Effector CD4-positive, alpha-beta T cell (primary cell): ENCODE measurements at places on chromosomes 6 and 20.

GRCh38 chr6:170247178-170247701 is 43.6 kb downstream of the DLL1 start:
- DNase-seq: no peak

DNA sequence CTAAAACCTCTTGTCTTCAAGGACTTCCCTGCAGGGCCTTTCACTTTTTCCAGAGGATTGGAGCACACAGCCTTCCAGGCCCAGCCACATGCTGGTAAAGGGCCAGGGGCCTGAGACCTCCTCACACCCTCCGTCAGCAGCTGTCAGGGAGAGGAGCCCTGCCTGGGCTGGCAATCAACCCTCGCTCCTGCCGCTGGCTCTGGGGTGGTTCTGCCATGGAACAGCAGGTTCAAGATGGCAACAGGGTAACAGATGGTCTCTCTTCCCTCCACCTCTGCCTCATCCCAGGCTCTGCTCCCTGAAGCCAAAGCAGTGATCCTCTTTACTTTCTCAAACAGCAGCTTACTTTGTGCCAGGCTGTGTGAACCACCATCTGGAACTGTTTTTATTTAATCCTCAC is 23.8 kb downstream of the PCNA start:
- no peak for DNase-seq

DNA sequence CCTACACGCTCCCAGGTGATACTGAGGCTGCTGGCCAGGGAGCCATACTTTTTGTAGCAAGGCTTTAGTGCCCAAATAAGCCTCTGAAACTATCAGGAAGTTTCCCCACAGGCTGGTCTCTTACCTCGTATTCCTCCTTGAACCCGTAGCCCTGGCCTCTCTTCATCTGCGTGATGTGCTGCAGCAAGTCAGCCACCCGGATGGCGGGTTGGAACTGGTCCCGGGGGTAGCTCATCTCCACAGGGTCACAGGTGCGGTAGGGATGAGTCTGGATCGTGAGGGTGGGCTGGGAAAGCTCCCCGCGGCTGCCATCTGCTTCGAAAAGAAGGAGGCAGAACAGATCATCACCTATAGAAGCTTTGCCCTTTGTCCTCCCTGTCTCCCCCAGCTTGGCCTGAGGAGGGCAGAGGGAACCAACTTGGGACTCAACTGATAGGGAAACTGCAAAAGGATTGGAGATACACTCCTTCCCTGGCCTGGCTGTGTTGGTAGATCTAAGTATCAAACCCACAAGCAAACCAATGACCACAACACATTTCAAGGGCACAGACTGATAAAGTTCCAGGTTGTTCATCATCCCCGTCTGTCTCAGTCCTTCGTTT is 543.2 kb upstream of the CHD6 start:
- DNase-seq: no peak

DNA sequence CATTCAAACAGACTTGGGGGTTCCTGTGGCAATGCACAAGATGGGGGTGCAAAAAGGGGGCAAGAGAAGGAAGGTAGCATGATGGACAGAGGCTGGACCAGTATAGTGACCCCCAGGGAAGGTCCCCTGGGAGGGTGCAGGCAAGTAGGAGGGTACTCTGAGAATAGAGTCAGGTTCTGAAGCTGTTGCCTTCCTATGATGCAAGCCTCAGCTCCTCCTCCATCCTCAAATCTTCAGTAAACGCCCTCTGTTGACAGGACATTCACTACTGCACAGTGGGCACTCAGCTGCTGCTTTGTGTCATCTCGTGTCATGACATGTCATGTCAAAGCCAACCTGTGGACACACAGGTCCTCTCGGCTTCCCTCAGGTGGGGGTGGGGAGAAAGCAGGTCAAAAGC is 5.8 kb upstream of the SDCBP2 start:
- DNase-seq: no peak

- DNase-seq: no peak
These were observed 13.5 kb upstream of the GFOD1 start for GRCh38 chr6:13500915-13501314.

GRCh38 chr6:82691997-82692396 is 328.4 kb downstream of the TPBG start:
- no peak for DNase-seq

GRCh38 chr6:4363656-4364055 is 228.3 kb upstream of the ECI2 start:
- DNase-seq: no peak

DNA sequence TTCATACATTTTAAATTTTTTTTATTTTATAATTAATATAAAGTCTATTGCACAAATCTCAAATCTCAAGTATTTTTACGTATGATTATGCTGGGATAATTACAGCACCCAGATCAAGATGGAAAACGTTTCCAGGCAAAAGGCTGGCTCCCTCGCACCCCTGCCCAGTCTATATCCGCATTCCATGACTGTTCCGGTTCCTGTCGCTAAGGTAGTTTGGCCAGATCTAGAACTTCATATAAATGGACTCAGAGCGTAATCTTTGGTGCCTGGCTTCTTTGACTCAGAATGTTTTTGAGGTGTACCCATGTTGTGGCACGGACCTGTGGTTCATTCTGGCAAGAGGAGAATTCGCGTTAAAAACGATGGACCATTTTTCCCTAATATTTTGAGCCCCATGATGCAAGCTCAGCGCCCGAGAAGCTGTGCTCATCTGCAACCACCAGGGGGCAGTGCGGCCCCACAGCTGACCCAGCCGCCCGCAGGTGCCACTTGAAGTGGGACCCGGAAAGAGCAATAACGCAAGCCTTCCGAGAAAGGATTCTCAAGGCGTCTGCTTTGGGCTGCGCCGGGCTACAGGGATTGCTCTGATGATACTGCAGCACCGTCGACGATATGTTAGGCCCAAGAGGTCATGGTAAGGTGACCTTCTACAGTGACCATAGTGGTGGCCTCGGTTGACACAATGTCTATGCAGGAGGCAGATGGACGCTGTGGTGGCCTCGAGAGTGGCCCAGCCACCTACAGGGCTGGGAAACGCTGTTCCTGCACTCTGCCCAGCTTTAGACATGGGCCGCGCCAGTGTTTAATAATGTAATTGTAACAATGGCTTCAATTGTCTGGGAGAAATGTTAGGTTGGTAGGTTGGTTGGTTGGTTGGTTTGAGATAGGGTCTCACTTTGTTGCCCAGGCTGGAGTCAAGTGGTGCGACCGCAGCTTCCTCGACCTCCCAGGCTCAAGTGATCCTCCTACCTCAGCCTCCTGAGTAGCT is 160.1 kb downstream of the ZMYND8 start:
- peak; percentile 61 for DNase-seq

GRCh38 chr20:33234050-33234449 is 1.7 kb upstream of the BPIFA1 start:
- no peak for DNase-seq

GRCh38 chr6:35911871-35912653 is 8.8 kb downstream of the SRPK1 start:
- DNase-seq: no peak

- DNase-seq: no peak
These were observed 11.1 kb downstream of the CDH4 start for GRCh38 chr20:61263084-61263695.

GRCh38 chr6:21648475-21649050 is 55.0 kb downstream of the SOX4 start:
- no peak for DNase-seq

DNA sequence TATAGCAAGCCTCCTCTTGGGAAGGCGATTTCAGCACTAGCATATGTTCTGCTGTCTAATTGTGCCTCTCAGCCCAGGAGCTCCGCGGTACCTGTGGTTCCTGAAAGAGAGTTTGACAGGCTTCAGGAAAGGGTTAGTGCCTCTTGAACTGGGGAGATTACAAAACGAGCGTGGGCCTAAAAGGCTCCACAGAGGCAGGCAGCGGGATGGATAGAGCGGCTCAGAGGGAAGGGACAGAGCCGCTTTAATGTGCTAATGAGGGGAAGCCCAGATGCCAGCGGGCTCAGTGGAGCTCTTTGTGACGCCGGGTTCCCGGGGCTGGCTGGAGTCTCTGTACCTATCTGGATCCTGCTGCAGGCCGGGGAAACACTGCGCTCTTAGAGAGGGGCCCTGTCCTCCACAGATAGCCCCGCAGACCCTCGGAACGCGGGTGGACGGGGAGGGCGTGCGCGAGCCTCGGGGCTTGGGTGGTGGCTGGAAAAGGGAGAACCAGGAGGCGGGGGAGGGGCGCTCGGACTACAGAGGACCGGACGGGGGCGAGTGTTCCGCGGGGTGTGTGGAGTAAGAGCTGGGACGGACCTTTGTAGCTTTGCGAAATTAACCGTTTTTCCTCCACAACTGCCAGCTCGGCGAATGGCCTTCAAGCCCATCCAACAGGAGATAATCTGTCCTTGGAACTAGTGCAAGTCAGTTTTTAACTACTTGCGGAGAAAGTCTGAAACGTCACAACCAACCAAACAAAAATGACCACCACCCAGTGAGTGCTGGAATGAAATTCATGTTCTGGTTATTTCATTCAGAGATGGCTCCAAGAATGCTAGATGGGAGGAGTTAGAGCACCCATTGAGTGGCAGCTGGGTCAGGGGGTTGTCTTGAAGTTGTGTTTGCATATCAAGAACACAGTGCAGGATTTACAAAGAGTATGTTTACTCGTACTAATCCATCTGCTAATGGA is 13.0 kb downstream of the SLC35F1 start:
- DNase-seq: no peak

- peak; percentile 25 for DNase-seq
These were observed 1.2 kb downstream of the GSTA5 start for GRCh38 chr6:52839124-52840055.

DNA sequence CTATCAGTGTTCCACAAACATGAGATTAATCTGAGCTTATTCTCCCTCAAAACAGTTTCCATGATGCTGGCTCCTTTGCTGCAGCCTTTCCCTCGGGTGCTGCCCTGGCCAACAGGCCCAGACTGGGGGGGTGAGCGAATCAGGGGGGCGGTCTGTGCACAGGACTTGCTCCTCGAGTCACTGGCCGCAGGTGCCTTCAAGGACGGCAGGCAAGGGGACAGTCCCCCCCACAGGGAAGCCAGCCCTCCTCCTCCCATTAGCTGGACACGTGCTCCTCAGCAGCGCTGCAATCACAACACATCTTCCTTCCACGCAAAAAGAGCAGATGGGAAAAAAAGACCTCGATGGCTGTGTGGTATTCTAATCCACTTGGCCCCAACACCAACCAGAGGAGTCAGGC is 10.0 kb downstream of the YTHDF1 start:
- DNase-seq: no peak

DNA sequence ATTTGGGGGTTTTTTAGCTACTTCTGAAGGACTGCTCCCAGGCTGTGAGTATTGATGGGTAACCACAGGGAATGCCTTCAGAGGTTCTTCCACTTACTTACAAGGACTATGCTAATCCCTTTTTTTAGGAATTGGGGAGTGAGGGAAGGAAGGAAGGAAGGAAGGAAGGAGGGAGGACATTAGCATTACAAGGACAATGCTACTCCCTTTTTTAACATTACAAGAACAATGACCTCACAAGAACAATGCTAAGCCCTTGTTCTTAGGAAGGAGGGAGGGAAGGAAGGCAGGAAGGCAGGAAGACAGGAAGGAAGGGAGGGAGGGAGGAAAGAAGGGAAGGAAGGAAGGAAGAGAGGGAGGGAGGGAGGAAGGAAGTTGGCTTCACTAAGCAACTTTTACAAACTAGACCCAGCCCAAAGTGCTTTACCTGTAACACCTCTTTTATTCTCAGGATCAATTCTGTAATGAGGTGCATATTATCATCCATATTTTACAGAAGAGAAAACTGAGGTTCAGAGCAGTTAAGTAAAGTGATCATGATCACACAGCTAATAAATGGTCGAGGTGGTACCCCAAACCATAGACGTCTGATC is 446.8 kb upstream of the JARID2 start:
- no peak for DNase-seq

GRCh38 chr6:169047345-169047744 is 206.3 kb downstream of the THBS2 start:
- no peak for DNase-seq

DNA sequence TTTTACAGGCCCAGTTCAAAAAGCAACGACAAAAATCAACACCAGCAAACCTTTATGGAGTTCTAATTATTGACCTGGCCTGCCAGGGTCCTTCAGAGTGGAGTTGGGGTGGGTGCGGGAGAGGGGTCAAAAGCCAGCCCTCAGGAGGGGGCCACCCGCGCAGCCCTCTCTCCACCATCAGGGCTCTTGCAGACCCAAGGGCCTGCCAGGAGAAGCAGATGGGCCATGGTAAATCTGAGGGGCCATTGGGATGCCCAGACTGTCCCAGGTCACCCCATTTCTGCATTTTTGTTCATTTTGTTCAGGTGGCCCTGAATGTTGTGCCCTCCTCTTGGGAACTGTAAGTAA is 88.4 kb downstream of the DHX35 start:
- DNase-seq: no peak

DNA sequence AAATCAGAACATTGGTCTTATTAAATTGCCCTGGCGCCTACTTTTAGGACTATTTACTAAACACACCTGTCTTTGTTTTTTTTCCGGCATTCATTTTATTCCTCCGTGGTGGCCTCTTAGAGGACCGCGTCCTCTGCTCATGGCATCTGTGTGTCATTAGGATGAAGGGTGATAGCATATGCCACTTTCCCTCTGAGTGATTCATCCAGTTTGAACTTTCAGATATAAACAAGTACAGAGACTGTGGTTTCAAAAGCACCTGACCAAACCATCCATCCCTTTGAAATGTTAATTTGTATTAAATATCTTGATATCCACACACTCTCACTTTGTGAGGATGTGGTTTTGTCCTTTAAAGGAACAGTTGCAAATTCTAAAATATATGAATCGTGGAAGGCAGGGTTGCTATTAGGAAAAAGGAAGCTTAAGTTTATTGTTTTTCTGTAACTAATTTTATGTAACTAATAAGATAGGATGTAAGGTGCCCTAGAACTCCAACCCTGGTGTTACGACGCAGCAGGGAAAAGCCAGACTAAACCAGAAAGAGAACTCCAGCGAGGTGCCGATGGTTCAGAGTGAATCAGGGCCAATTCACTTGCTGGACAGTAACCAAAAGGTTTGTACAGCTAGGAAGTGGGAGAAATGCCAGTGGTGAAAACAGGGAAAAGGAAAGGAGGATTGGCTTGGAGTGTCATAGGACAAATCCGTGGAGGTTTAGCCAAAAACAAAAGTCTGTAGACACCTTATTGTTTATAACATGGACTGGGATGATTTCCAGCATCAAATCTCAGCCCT is 98.7 kb downstream of the SHLD1 start:
- no peak for DNase-seq

DNA sequence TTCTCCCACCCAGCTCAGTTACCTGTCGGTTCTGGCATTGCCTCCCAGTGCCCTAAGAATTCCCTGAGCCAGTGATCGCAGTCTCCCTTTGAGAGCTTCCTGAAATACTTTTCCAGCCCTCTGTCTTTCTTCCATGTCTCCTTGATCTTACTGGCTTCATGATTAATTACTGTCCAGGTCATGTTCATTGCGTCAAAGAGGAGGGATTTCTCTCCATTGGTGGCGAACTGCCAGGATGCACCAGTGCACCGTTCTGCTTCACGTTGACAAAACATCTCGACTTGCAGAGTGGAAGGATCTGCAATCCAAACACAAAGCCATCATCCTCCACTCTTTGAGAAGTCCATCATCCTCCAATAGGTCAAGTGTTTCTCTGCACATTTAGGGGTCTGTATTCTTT is 8.6 kb downstream of the RAET1E start:
- no peak for DNase-seq

GRCh38 chr6:104566411-104566810 is 293.3 kb downstream of the HACE1 start:
- no peak for DNase-seq
